ENCODE measurements at places on chromosomes 1 and 21.

DNA sequence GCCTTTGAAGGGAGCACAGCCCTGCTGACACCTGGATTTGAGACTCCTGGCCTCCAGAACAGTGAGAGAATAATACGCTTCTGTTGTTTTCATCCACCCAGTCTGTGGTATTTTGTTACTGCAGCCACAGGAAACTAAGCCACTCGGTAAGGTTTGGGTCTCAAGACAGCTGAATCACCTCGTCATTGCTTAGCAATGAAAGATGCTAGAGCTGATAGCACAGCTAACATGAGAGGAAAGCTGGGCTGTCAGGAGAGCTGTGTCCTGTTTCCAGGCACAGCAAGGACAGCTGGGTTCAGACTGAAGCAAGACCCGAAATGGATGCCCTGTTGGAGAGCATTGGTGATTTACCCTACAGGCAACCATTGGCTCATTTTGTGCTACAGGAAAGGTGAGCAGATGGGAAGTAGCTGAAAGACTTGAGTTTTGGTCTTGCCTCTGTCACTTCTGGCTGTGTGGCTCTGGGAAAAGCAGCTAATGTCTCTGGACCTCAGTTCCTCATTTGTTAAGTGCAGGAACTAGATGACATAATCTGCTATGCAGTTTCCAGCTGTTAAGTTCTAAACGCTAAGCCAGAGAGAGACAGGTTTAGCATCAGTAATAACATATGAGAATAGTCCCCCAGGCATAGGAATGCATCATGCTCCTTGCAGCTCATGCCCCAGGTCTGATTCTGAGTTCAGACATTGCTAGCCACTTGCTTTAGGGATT is 58.0 kb downstream of the CLIC6 start:
- DNase-seq: no peak

GRCh38 chr1:88825721-88826120 is 65.6 kb downstream of the GTF2B start:
- no peak for DNase-seq

DNA sequence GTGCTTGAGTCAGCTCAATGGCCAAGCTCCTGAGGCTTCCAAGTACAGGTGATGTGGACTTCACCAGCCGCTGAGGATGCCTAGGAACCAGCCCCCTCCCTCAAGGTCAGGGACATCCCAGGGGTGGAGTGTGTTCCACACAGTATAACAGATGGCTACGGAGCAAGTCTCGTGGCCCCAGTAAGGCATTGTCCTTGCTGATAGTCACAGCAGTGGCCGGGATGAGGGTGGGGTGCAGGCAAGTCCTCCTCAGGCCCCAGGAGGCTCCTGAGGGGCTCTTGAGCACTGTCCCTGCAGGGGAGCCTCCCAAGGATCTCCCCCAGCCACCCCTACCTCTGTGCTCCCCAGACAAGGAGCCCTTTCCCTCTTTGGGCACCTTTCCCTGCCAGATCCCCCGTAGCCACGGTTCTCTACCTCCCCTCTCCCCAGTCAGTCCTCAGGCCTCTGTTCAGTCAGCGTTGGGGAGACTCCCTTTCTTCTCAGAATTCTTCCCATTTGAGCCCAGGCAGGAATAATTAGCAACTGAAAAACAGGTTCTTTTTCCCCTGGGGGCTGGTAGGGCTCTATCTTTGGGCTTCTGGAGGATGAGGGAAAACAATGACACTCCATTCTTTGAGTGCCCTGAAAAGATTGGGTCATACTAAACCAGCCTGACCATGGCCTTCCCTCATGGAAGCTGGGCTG is 7.1 kb upstream of the THEM5 start:
- DNase-seq: no peak

GRCh38 chr21:43267391-43268085 is 98.7 kb downstream of the CRYAA start:
- no peak for DNase-seq

- DNase-seq: no peak
Measured at GRCh38 chr1:215899901-215900300, 332.8 kb downstream of the KCTD3 start.

- no peak for DNase-seq
Measured at GRCh38 chr1:173300061-173301044, 93.2 kb upstream of the TNFSF4 start.

DNA sequence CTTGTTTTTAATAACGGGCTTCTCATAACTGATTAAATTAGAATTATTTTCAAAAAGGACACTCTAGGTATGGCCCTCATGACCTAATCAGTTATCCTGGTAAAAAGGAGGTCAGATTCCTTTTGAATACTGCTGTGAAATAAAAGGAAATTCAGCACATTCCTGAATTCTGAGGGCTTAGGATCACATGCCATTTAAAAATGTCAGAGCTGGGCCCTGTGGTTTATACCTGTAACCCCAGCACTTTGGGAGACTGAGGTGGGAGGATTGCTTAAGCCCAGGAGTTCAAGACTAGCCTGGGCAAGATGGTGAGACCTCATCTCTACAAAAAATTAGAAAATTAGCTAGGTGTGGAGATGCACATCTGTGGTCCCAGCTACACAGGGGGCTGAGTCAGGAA is 18.0 kb upstream of the RABGGTB start:
- DNase-seq: no peak

GRCh38 chr1:185311589-185312225 is 5.3 kb downstream of the IVNS1ABP start:
- DNase-seq: no peak

DNA sequence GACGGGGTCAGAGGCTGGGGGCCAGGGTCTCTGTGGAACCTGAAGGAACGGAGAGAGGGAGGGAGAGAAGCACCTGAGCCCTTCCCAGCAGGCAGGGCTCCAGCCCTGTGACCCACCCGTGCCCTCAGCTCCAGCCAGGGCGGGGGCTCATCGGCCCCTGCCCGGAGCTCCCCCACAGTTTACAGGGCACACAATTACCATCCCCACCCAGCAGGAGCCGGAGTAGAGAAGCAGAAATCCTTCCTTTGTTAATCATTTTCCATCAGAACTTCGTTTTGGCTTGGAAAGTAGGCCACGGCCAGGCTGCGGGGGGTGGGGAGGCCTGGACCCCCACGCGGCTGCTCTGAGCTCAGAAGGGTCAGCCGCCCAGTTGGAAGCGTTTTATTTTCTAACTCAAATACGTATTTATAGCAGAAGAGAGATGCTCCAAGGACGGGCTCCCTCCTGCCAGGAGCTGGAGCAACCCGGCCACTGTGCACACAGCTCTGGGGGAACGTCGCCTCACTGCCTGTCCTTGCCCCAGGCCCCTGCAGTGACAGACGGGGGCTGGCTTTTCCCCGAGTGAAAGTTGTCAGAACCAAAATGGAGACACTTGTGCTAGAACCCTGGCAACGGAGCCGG is 42.7 kb upstream of the ADARB1 start:
- DNase-seq: no peak

DNA sequence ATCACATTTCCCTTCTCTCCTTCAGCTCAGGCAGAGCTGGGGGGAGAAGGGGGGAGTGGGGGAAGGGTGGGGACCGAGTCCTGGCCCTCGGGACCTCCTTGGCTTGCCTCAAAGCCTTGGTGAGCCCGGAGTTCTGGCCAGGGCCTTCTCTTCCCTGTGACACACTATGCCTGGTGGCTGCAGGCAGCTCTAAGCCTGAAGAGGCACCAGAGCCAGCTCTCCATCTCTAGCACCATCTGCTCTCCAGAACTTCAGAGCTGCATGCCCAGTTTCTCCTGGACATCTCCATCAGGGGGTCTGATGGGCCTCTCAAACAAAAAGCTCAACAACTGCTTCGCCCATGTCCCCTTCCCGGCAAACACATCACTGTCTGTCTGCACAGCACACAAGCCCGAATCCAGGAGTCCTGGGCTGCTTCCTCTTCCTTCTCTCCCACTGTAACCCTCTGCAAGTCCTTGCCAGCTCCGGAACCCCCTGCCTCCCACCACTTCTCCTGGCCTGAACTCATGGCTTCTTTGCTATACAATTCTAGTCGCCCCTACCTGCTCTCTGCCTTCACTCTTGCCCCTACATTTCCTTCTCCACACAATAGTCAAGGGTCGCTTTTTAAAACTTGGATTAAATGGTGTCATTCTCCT is 26.5 kb downstream of the KIAA1614 start:
- DNase-seq: no peak

GRCh38 chr1:35046730-35047129 is 15.0 kb upstream of the ZMYM6 start:
- DNase-seq: no peak

DNA sequence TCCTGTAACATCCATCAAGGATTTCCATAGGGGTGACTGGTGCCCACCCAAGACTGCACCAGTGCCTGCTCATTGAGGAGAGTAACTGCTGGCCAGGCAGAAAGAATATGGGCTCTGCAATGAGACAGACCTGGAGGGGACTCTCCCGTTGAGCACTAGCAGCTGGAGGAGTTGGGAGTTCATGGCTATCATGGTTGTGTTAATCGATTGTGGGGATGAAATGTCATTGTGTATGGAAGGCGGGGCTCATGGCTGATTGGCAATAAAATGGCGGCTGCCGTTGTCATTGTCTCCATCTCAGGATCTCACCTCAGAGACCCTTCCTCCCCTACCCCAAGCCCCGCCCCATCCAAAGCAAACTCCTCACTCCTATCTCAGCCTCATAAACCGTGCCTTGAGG is 3.9 kb downstream of the TMEM125 start:
- no peak for DNase-seq

- DNase-seq: no peak
Measured at GRCh38 chr21:22351076-22351475, 1352.9 kb downstream of the NCAM2 start.

DNA sequence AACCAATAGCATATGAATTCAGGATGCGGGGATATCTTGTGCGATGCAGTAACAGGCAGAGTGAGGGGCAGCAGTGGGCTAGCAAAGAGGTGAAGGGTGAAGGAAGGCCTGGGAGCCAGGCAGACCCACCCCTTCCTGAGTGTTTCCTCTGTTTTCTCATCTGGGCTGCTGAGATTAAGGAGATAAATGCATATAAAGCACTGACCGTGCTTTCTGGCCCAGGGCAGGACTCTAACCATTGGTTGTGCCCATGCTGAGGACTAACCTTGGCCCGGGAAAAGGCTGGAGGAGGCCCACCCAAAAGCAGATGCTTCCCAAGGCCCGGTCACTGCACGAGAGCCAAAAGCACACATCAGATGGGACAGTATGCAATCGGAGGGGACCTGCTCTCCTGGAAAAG is 87.6 kb downstream of the PSMG1 start:
- no peak for DNase-seq

- DNase-seq: no peak
Measured at GRCh38 chr1:33086384-33086850, 5.5 kb downstream of the AZIN2 start.

DNA sequence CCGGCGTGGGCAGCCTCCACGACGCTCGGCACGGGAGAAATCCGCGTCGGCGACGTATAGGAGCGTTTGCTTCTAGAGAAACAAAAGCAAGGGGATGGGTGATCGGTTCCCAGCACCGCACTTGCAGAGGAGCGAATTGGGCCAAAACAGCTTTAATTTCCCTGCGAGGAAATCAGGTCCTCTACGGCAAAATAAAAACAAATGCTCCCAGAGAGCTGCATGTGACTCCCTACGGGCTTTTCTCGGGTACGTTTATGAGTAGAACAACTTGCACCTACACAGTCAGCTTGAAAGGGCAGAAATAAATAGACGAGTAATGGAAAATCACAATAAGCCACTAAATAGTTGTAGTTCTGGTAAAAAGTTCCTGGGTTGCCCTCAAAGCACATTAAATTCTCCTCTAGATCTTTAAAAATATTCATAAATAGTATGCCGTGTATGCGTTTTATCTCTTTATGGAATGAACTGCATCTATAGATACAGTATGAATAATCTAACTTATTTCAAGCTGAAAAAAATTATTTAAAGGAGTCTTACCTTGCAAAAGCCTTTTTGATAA is 1.2 kb downstream of the NHLH2 start:
- no peak for DNase-seq

- no peak for DNase-seq
Measured at GRCh38 chr1:58964880-58965279, 181.0 kb upstream of the JUN start.

- no peak for DNase-seq
Measured at GRCh38 chr1:212487774-212488435, 55.2 kb downstream of the NENF start.

- no peak for DNase-seq
Measured at GRCh38 chr1:240821925-240822324, 210.0 kb upstream of the GREM2 start.

DNA sequence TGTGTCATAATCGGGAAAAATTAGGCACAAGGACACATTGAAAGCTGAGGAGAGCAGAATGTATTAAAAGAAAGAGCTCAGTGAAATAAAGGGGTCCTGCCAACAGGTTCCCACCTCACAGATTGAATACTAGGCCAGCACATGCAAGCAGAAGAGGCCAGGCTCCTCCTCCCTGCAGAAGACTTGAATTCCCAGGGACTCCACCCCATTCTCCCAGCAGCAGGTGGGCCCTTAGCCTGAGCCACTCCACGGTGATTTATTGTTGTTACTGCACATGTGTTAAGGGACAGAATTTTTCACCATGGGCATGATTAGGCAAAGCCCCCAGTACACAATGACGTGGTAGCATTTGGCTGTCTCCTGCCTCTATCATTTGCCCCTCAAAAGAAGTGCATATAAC is 1844.7 kb downstream of the NCAM2 start:
- DNase-seq: no peak

- no peak for DNase-seq
Measured at GRCh38 chr1:51488372-51489050, 30.6 kb downstream of the EPS15 start.

- DNase-seq: no peak
Measured at GRCh38 chr1:93537396-93537795, 89.5 kb downstream of the FNBP1L start.

DNA sequence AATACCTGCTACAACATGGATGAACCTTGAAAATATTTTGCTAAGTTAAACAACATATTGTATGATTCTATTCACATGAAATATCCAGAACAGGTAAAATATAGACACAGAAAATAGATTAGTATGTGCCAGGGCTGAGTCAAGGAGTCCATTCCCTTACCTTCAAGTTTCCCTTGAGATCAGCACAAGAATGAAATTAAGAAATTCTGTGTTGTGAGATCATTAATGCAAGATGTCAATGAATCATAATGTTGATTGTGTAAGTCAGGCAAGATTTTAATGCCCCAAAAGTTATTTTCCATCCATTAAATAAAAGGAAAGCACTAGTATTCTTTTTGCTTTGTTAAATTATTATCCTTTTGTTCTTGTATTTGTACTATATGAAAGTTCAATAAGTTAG is 139.4 kb downstream of the MRPL39 start:
- no peak for DNase-seq

DNA sequence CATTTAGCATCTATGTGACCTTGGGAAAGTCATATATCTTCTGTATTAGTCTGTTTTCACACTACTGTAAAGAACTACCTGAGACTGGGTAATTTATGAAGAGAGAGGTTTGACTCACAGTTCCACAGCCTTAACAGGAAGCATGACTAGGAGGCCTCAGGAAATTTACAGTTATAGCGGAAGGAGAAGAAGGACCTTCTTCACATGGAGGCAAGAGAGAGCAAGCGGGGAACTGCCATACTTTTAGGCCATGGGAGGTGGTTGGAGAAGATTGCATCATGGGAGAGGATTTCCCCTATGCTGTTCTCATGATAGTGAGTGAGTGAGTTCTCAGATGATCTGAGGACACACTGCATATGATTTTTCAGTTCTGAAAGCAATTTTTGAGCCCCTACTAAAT is 87.9 kb downstream of the CLEC20A start:
- DNase-seq: no peak

Measured in activated T-helper 9 cell treated with anti-CD3 and anti-CD28 coated beads, Interleukin-2, amount 50 U/mL, for 16 hours (primary cell).